ENCODE measurements at places on chromosomes 4 and X.

DNA sequence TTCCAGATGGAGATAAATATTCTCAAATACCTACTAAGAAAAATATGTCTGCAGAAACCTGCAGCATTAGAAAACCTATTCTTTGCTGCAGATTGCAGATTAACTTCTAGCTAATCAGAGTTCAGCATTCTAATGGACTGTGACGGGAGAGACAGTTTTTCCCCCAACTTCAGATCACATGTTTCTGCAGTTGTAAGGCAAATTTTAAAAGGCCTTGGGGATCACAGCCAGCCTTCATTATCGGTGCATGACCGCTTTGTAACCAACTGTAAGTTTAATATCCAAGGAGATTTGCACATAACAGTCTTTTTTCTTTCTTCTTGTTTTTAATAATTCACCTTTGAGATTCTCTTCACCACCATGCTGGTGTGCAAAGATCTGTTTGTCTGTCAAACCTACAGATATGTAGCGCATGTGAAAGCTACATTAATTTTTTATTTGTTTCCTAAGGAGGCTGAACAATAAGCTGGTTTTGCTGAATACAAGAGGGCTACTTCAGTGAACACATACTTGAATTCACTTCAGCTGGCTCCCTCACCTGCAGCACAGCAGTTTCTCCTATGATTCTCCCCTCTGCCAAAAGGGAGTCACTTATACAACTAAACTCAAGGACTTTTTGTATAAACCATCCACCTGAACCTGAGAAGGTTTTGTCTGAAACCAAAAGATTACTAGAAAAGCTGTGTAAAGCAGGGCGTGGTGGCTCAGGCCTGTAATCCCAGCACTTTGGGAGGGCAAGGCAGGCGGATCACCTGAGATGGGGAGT lies 488.5 kb downstream of the RPA4 start:
- no peak for DNase-seq

- no peak for DNase-seq
These were observed 7.5 kb downstream of the WDR1 start for GRCh38 chr4:10108818-10109783.

DNA sequence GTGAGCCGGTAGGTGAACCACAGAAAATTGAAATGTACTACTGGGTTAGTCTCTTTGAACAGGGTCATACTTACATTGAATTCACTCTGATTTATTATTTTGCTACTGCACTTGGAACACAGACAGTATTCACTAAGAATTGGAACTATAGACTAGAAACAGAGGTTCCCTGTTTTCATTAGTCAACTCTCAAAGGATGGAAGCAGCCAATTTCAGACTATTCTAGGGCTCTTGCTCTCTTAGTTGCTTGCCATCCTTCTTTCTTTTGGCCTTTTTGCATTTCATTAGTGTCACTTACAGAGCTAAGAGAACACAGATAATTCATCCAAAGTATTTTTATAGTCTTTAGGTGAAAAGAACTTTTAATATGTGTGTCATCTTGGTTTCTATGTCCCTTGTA lies 52.6 kb downstream of the SHROOM3 start:
- DNase-seq: no peak

- DNase-seq: no peak
These were observed 212.7 kb downstream of the GRID2 start for GRCh38 chr4:92516450-92516849.

DNA sequence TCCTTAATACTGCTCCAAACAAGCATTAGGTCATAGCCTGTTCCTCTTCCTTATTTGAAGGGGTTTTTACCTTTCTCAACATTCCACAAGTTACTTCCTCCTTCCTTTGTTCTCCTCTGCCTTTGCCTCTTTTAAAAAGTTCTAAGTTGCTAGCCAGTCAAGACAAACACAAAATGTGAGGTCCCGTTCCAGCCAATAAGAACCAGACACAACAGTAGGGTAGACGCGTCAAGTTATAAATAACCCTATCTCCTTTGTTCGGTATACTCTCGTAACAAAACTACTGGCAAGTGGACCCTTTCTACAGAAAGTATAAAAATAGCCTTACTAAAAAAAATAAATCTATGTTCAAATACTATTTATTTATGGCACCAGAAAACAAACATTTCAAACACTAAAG lies 6.3 kb upstream of the ACE2 start:
- DNase-seq: no peak

- DNase-seq: no peak
These were observed 111.9 kb upstream of the UNC5C start for GRCh38 chr4:95660719-95661118.

DNA sequence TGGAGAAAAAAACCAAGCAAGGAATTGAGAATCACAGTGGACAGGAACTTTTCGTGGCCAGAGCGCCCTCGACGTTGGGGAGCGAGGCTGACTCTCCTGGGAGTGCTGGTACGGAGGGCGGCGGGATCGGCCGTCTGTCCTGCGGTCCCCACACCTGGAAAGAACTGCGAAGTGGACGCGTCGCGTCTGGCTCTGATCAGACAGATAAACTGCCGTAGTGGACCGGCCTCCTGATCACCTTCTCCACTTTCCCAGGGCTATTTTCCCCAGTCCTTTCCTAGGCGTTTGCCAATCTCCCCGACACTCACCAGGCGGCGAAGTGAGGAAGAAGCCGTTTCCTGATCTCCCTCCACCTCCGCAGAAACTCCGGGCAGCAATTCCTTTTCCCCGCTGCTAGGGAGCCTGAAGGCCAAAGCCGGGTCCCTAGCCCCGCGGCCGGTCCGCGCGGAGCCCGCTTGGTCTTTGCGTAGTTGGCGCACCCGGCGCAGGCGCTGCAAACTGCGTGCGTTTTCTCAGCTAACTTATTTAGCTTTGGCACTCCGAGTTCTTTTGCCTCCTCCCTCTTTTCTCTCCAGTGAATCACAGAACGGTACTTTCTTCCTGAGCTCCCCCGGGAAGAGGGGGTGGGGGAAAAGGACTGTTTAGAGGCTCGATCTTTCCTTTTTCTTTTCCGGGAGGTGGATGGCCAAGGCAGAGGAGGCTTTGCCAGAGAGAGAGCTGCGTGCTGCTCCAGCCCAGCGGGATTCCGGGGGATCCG lies at the start of gene ARSJ:
Gene ARSJ, minus strand, starts transcription at position 500 of the 757 bp plus-strand sequence. CDS start 813 bp downstream, outside the sequence.
- peak; percentile 14 for DNase-seq

DNA sequence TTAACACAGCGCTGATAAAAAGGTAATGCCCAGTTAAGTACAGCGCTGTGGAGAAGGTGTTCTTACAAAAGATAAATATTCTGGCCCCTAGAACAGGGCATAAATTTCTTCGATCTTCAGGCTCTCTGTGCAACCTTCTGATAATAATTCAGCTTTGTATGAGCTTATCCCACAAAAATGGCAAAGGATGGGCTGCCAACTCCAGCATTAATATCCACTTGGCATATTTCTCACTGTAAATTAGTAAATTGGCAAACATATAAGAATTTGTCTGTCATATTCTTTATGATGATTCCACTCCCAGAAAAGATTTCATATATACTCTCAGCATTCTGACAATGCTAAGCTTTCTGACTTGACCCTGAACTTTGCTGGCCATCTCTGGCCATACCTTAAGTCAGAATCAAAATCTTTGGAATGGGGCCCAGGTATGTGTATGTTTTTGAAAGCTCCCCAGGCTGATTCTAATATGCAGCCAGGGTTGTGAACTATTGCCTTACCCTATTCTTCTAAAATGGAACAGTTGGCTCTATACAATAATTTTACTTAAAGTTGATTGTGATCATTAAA lies 134.8 kb downstream of the FRYL start:
- no peak for DNase-seq

DNA sequence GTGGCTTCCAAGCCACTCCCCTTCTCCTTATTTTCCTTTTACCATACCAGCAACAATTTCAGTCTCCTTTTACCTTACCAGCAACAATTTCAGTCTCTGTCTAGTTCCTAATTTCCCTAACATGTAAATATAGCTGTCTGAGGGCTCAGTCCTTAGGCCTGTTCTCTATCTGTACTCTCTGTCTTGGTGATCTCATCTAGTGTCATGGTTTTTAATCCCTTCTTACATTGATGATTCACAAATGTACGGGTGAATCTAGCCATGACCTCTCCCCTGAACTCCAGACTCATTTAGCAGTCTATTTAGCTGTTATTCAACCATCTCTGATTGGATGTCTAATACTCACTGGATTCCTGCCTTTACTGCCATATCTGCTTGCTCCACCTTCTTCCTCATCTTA lies 7.2 kb downstream of the IL15 start:
- DNase-seq: no peak

DNA sequence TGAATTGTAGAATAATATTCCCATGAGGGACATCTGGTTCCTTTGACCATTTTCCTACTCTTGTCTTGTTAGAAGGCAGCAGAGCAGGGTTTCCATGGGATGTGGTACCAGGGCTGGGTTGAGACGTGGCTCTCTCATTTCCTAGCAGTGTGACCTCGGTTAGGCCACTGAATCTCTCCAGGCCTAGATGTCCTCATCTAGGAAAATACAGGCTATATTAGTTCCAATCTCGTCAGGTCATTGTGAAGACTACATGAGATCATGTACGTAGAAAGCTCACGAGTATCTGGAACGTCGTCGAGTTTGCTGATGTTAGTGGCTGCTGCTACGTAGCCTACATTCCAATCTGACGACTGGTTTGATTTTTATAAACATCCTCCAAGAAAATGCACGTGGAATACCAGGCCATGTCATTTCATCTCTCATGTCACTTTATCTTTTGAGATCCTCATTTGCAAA lies 278.2 kb upstream of the GATB start:
- DNase-seq: no peak

DNA sequence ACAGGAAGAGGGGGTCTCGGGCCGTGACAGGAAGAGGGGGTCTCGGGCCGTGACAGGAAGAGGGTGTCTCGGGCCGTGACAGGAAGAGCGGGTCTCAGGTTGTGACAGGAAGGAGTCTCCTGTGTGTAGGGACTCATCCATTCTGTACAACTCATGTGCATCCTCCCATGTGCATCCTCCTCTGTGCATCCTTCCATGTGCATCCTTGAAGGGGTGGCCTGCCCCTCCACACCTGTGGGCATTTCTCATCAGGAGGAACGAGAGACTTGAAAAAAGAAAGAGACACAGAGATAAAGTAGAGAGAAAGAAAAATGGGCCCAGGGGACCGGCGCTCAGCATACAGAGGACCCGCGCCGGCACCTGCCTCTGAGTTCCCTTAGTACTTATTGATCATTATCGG lies 30.2 kb upstream of the PLCXD1 start:
- no peak for DNase-seq

DNA sequence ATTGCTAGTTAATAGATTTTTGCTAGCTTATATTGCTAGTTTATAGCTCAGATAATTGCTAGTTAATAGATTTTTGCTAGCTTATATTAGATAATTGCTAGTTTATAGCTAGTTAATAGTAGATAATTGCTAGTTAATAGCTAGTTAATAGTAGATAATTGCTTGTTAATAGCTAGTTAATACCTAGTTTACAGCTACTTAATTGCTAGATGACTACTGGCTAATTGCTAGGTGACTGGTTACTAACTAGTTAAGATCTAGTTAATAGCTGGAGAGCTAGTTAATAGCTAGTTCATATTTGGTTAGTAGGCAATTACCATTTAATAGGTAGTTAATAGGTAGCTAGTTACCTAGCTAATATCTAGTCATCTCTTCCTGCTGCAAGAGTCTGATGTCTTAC lies 633.8 kb upstream of the CT83 start:
- no peak for DNase-seq

DNA sequence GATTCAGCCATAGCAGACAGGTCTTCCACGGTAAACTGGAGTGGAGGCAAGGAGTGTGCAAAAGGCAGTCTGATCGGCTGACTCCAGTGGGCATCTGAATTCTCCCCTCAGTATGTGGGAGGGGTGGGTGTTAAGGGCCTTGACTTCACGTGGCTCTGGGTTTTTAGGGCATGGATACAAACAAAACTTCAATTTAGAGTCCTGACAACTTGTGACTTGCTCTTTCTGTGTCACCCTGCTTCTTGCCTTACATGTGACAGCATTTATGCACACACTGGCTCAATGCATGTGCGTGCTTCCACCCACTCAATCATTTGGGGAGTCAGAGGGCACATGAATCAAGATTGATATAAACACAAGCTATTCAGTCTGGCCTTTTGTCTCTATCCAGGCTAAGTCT lies 17.5 kb downstream of the PLP1 start:
- no peak for DNase-seq

DNA sequence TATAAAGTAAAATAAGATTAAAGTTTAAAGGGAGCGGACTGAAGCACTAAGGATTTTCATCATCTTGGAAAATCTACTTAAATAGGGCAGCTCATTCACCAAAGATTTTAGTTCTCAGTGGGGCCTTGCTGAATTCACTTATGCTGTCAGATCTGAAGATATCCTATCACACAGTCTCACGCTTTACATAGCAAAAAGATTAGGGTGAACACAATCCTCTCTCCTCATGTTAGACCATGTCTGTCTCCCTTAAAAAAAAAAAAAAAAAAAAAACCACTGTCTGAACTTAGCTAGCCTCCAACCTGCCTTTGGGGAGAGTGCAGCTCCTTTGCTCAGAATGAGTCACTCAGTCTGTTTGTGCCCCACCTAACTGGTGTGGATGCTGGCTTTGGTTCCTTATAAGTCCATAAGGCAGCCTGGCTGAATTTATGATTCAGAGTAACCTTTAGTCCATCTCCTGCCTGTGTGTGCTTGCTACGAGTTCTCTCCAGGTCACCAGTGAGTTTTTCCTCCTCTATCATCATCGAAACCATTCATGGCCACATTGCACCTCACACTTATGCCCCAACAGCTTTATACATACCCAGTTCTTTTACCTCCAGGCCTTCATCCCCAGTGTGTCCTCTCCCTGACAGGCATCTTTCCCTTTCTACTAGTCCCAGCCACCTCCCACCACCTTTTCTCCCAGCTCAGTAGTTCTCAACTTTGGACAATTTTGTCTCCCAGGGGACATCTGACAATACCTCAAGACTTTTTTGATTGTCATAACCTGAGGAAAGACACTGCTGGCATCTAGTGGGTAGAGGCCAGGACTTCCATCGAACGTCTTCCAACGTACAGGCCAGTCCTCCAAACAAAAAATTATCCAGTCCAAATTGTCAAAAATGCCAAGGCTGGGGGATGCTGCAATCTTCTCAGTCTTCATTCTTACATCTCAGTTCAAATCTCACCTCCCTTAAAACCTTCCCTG lies 220.7 kb upstream of the EMCN start:
- DNase-seq: no peak

DNA sequence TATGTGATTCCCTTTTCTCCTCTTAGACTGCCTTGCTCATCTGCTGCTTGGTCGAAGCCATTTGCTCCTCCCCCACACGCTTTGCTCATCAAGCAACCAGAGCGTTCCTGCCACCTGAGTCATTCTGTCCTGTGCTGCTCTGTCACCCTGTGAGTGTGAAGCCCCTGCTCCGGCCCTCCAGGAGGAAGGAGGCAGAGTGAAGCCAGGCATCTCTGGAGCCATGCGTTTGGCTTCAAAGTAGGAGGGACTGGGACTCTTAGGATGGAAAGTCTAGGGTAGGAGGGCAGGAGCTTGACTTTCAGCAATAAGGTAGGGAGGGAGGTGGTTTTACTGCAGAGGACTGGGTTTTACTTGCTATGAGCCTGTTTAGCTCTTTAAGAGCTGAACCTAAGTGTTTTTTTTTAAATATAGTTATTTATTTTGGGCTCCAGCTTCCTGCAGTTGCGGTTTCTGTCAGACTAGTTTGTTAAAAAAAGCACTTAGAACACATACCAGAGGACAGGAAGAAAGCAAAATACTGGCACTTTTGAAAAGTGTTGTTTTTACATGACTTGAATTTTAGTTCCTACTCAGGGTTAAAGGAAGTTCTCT lies 63.6 kb downstream of the SPINK2 start:
- DNase-seq: no peak

GRCh38 chr4:165403637-165404036 lies 24.8 kb downstream of the CPE start:
- DNase-seq: no peak
